ENCODE measurements at places on chromosomes 5 and 9. TPM values are rescaled to one million over a fixed set of nuclear protein-coding genes. Genes with fewer than 3 reads are reported as not detected.

Gene TTC39B
- 5.4 TPM for total RNA-seq

Gene ENTPD8
- total RNA-seq, result 0.51 TPM

Gene MCTP1
- 203 TPM for total RNA-seq

Gene PCDHB12
- total RNA-seq, result 0.18 TPM

Gene TEK
- 38.9 TPM for total RNA-seq

Gene KCNN2
- 1.3 TPM for total RNA-seq

Gene SMIM3
- total RNA-seq, result 0.97 TPM

Gene SPACA9
- total RNA-seq, result 4.7 TPM

Gene TNFSF8
- total RNA-seq, result not detected

DNA sequence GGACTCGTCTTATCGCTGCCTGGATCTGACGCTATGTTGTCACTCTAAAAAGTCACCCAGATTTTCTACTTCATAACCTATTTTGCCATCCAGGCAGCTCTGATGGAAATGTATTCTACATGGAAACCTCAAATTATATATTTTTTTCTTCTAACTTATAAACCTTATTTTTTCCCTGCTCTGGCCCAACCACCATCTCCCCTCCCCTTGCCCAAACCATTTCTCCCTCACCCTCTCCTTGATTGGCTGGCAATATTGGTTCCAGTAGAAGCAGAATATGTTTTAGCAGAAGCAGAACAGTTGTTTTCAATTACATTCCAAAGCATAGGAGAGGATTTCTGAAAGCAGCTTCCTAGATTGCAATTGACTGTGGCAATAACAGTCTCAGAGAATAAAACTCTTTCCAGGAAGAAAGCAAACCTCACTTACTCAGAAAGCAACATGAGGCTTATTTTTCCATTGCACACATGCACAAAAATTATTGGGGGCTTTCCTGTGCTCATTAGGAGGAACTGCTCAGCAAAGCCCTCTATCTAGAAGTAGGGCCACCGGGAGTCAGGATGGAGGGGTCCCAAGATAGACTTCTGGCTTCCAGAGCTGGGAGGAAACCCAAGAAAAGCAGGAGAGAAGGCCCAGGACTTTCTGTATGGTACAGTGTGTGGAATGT, 191.8 kb downstream of the ESM1 start:
- H3K36me3 ChIP-seq, result no peaks in the 10 kb centered on the region
- H3K4me1 ChIP-seq, result no peaks in the 10 kb centered on the region
- no peaks in the 10 kb centered on the region for H3K27me3 ChIP-seq
- no peak overlapping the region for H3K4me3 ChIP-seq

GRCh38 chr9:13352451-13352979, 73.0 kb upstream of the MPDZ start:
- no peaks in the 10 kb centered on the region for H3K36me3 ChIP-seq
- H3K27ac ChIP-seq, result no peak overlapping the region
- DNase-seq, result no peak
- no peaks in the 10 kb centered on the region for H3K27me3 ChIP-seq
- no peak overlapping the region for H3K4me3 ChIP-seq

GRCh38 chr5:88952344-88952743, 69.4 kb upstream of the MEF2C start:
- H3K36me3 ChIP-seq, result no peaks in the 10 kb centered on the region
- no peak overlapping the region for H3K27ac ChIP-seq
- no peaks in the 10 kb centered on the region for H3K27me3 ChIP-seq
- no peaks in the 10 kb centered on the region for H3K4me1 ChIP-seq

DNA sequence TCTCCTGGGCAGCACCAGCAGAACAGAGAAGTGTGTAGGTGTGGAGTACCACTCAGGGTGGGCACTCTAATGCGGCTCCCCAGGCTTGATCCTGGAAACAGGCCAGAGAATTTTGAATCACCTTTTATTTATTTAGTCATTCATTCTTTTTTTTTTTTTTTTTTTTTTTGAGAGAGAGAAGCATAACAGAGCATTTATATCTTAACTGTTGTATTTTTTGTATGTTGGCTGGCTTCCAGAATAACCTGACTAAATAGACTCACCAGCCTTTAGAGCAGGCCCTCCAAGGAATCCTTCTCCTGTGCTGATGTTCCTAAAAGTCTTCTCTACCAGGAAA, 153.4 kb downstream of the PIK3R1 start:
- H3K4me3 ChIP-seq, result no peak overlapping the region
- no peak overlapping the region for H3K27ac ChIP-seq
- H3K27me3 ChIP-seq, result peaks cover 2% of the 10 kb centered on the region
- H3K36me3 ChIP-seq, result no peaks in the 10 kb centered on the region
- no peaks in the 10 kb centered on the region for H3K4me1 ChIP-seq

DNA sequence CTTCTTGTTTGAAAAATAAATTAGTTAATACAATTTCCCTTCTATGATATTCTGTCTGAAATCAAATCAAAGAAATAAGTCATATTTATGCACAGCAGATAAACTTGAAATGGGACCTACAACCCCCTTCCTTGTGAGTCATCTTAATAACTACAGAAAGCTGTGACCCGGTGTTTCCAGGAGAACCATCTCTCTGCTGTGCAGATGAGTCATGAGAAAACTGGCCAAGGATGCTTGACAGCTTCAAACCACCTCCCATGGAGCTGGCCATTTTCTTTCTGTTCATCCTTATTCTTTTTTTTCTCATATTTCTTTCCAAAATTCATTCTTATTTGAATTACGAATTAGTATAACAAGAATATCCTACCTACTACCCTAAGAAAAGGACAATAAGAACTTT, 43.4 kb upstream of the NR4A3 start:
- H3K27ac ChIP-seq, result no peak overlapping the region
- H3K4me3 ChIP-seq, result no peak overlapping the region
- no peaks in the 10 kb centered on the region for H3K4me1 ChIP-seq
- no peaks in the 10 kb centered on the region for H3K27me3 ChIP-seq
- DNase-seq, result peak; percentile 13

- H3K27ac ChIP-seq, result no peak overlapping the region
- no peaks in the 10 kb centered on the region for H3K4me1 ChIP-seq
- peaks cover 19% of the 10 kb centered on the region for H3K27me3 ChIP-seq
- no peak for DNase-seq
- H3K36me3 ChIP-seq, result no peaks in the 10 kb centered on the region
- no peak overlapping the region for H3K4me3 ChIP-seq
These were observed 5.3 kb downstream of the NKD2 start for GRCh38 chr5:1013948-1014301.

- H3K27ac ChIP-seq, result peak overlapping the region; percentile 93
- peak; percentile 91 for DNase-seq
- no peaks in the 10 kb centered on the region for H3K36me3 ChIP-seq
- peaks cover 25% of the 10 kb centered on the region for H3K4me1 ChIP-seq
- H3K27me3 ChIP-seq, result no peaks in the 10 kb centered on the region
These were observed 722 bp downstream of the SLC22A4 start for GRCh38 chr5:132294728-132295504.

GRCh38 chr5:134088994-134089560, 25.4 kb upstream of the TCF7 start:
- DNase-seq, result no peak
- H3K4me3 ChIP-seq, result no peak overlapping the region
- peaks cover 7% of the 10 kb centered on the region for H3K27me3 ChIP-seq
- H3K36me3 ChIP-seq, result no peaks in the 10 kb centered on the region
- H3K4me1 ChIP-seq, result no peaks in the 10 kb centered on the region

- H3K27ac ChIP-seq, result no peak overlapping the region
- no peaks in the 10 kb centered on the region for H3K36me3 ChIP-seq
- DNase-seq, result no peak
- no peaks in the 10 kb centered on the region for H3K27me3 ChIP-seq
- H3K4me3 ChIP-seq, result no peak overlapping the region
- H3K4me1 ChIP-seq, result no peaks in the 10 kb centered on the region
These were observed 76.4 kb upstream of the CKMT2 start for GRCh38 chr5:81156732-81157131.

DNA sequence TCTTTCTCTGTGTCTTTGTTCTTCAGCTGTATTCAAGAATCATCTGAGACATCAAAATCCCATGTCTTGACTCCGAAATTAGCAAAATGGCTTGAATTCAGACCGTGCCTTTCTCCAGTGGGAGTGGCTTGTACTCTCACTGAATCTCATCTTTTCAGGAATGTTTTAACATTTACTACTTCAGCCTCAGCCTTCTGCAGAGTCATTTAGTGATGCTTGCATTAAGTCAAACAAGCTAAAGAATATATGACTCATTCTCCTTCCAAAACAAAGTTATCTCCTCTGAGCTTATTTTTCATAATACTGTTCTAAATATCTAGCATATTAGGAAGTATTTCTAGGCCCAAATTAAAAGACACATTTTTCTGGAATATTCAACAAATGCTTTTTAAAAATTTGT, 205.3 kb downstream of the CDH10 start:
- no peak for DNase-seq
- H3K4me3 ChIP-seq, result no peak overlapping the region
- no peaks in the 10 kb centered on the region for H3K27me3 ChIP-seq
- no peaks in the 10 kb centered on the region for H3K4me1 ChIP-seq
- no peaks in the 10 kb centered on the region for H3K36me3 ChIP-seq

DNA sequence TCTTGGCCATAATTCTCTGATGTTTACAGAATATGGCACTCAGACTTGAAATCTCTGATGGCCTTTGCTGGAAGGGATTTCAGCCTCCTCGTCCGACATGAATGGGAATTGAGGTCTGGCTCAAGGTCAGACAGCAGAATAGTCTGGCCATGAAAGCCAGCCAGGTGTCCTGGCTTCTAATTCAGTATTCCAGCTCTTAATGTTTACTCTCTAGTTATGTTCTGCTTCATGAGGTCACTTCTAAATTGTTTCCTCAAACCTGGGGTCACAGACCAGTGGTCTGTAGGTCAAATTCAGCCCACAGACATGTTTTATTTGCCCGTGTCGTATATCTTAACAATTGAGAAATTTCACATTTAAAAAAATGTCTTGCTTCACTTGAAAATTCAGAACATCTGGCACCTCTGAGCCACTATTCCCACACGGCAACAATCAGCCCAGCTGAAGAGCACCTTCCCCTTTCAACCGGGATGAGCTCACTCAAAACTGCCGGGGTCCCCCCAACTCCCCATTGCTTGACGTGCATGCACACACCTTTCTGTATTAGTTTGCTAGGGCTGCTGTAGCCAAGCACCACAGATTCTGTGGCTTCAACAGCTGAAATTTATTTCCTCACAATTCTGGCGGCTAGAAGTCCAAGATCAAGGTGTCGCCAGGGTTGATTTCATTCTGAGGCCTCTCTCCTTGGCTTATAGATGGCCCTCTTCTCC, 243.5 kb downstream of the ENC1 start:
- no peak overlapping the region for H3K4me3 ChIP-seq
- peak; percentile 58 for DNase-seq
- no peak overlapping the region for H3K27ac ChIP-seq
- H3K4me1 ChIP-seq, result peaks cover 4% of the 10 kb centered on the region

DNA sequence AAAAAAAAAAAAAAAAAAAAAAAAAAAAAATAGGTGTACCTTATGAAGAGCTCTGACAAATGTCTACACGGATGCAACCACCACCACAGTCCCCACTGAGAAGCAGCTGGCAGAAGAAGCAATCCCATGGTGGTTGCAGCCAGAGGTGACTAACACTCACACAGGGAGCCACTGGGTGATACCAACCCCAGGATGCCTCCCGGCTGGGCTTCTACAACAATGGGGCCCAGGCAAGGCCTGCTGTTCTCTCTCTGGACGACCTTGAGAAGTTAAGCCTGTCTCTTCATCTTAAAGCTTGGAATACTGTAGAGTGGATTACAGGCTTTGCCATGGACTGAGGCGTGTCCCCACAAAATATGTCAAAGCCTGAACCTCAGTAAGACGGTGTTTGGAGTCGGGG, 104.1 kb downstream of the ROR2 start:
- no peaks in the 10 kb centered on the region for H3K36me3 ChIP-seq
- H3K4me3 ChIP-seq, result no peak overlapping the region
- H3K4me1 ChIP-seq, result no peaks in the 10 kb centered on the region
- DNase-seq, result no peak
- no peaks in the 10 kb centered on the region for H3K27me3 ChIP-seq

- peaks cover 31% of the 10 kb centered on the region for H3K4me1 ChIP-seq
- no peaks in the 10 kb centered on the region for H3K36me3 ChIP-seq
- H3K27ac ChIP-seq, result no peak overlapping the region
- no peak overlapping the region for H3K4me3 ChIP-seq
- DNase-seq, result peak; percentile 83
These were observed 415.0 kb downstream of the NFIB start for GRCh38 chr9:13898957-13899356.

All from endothelial cell of umbilical vein (primary cell).